Naive B cell (primary cell): ENCODE measurements at places on chromosomes 3 and 15. TPM values are rescaled to one million over a fixed set of nuclear protein-coding genes. Genes with fewer than 3 reads are reported as not detected.

DNA sequence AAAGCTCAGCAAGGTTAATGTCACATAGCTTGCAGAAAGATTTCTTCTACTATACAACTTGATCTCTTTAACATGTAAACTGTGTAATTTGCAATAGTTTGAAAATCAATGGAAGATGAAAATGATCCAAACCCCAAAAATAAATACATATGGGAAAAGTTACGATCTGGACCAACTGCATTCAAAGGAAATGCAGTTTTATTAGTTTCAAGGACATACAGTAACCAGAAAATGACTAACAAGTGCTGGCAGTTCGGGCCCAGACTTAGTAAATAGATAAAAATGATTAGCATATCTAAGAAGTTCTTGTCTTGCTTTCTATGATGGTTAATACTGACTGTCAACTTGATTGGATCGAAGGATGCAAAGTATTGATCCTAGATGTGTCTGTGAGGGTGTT, 37.3 kb upstream of the LEKR1 start:
- H3K4me3 ChIP-seq: no peak overlapping the region
- DNase-seq: no peak
- H3K36me3 ChIP-seq: peaks cover 7% of the 10 kb centered on the region
- H3K4me1 ChIP-seq: peaks cover 9% of the 10 kb centered on the region
- no peaks in the 10 kb centered on the region for H3K27me3 ChIP-seq
- H3K27ac ChIP-seq: no peak overlapping the region

- H3K27me3 ChIP-seq: no peaks in the 10 kb centered on the region
- H3K4me1 ChIP-seq: no peaks in the 10 kb centered on the region
- no peak for DNase-seq
- H3K27ac ChIP-seq: no peak overlapping the region
- no peaks in the 10 kb centered on the region for H3K36me3 ChIP-seq
These were observed 290.8 kb downstream of the NLGN1 start for GRCh38 chr3:173688216-173688842.

DNA sequence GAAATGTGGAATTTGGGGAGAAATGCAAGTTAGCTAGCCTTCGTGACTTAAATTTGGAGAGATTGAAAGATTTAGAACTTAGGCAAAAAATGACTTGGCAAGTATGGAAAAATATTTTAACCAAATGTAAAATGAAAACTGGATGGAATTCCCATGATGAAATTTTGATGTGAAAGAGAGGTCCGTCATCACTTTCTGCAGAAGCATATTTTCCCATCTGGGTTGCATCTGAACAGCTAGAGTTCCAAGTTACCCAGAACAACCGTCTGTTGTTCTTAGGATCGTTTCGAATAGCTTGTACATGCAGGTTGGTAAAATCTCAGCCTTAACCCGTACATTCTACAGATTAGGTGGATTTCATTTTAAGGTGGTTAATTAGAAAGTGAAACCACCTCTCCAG, 136.3 kb downstream of the GHSR start:
- no peak overlapping the region for H3K27ac ChIP-seq
- no peaks in the 10 kb centered on the region for H3K4me1 ChIP-seq

DNA sequence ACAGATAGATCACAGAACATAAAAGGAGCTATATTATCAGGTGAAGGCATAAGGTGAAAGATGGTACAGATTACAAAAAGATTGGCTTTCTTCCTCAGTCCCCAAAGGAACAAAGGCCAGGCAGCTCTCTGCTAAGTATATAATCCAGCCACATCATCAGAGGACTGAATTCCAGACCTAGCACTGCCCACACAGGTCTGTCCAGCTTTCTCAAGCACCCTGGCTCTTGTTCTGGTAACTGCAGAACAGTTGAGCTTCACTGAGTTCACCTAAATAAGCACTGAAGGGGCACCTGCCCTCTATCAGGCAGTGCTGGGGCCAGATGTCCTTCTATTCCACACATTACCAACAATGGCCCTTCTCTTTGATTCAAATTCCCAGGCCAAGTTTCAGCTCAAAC, 6.3 kb downstream of the DUOXA1 start:
- H3K27me3 ChIP-seq: peaks cover 72% of the 10 kb centered on the region
- H3K4me3 ChIP-seq: no peak overlapping the region
- no peak for DNase-seq
- no peak overlapping the region for H3K27ac ChIP-seq
- no peaks in the 10 kb centered on the region for H3K4me1 ChIP-seq

Gene CERS3
- not detected for polyA plus RNA-seq

Gene GRIP2
- not detected for polyA plus RNA-seq

Gene MCF2L2
- polyA plus RNA-seq: not detected

Gene AHSG
- polyA plus RNA-seq: not detected

Gene TIMP4
- polyA plus RNA-seq: not detected

Gene KCNAB1
- not detected for polyA plus RNA-seq
